ENCODE measurements at places on chromosomes 16 and 17. TPM values are rescaled to one million over a fixed set of nuclear protein-coding genes. Genes with fewer than 3 reads are reported as not detected.

CTRB2 gene
- not detected for total RNA-seq

DNA sequence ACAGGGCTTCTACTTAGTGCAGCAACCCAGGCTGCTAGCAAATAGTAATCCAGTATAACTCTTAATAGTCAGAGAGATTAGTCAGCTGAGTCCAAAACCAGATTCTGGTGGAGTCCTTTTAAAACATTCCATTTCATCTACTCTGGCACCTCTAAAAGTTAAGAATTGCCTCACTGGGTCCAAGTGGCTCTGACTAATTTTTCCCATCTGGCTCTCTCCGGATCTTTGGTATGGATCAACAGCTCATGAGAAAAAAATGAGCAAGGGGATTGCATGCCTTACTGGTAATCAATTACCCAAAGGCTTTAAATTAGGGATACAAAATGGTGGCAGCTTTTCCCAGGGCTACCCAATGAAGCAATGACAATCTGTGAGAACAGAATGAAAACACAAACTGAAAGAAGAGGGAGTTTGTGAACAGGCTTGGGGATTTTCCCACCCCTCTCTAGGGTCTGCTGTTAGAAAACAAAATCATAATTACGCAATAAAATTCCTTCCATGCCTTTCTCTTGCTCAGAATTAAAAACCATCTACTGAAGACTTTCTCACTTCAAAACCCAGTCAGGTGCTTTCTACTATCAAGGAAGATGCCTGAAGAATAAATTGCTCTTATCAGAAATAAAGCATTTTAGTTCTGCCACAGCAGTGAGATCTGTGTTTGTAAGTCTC is 84.6 kb upstream of the PMFBP1 start:
- no peak for DNase-seq

GNG13 gene
- total RNA-seq, result not detected

CCL7 gene
- total RNA-seq, result not detected

ZNF668 gene
- 5.0 TPM for total RNA-seq

MSLN gene
- total RNA-seq, result 5.3 TPM
